Activated CD4-positive, CD25-positive, alpha-beta regulatory T cell treated with anti-CD3 and anti-CD28 coated beads, Interleukin-2, amount 50 U/mL, for 16 hours (primary cell): ENCODE measurements at places on chromosomes 4 and X.

- no peak for DNase-seq
Measured at GRCh38 chr4:113952452-113953029, 26.9 kb downstream of the ARSJ start.

DNA sequence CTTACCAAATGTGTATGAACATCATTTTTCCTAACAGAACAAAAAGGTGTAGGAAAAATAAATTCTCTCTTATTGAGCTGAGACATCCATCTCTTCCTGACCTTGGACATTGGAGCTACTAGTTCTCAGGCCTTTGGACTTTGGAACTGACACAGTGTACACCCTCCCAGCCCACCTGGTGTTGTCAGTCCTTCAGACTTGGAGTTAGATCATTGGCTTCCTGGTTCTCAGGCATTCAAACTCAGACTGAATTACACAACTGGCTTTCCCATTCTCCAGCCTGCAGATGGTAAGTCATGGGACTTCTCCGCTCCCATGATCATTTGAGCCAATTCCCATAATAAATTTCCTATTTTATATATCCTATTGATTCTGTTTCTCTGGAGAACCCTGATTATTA is 84.8 kb upstream of the EDNRA start:
- DNase-seq: no peak

DNA sequence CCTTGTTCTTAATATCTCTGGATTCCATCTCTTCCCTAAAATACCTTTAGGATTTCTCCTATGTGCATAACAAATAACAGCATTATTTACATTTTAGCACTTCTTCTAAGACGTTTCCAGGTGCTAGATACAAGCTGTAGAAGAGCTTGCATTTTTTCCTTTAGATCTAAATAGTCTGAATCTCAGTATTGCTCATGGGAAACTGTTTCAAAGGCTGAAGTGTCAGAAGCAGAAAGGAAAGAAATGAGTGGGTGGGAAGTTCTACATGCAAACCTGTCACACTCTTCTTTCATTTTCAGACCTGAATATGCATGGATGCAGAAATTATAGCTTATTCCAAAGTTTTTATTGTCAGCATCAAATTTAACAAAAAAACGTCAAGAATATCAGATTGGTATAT is 41.8 kb downstream of the FGF13 start:
- no peak for DNase-seq

DNA sequence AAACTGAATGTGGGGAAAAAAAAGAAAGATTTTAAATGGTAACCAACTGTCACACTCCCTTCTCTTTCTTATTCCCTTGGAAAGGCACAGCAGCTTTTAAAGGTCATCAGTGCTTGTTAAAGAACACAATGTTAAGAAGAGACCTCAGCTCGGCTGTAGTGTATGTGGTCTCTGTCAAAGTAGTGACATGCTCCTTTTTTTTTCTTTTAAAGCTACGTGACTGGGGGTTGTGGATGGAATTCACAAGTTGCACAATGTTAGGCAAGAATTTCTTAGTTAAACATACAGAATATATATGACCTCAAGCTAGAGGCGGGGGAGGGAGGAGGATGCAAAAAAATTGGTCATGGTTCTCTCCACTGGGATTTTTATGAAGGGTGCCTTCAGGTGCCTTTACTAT is 45.6 kb downstream of the OCRL start:
- DNase-seq: no peak

DNA sequence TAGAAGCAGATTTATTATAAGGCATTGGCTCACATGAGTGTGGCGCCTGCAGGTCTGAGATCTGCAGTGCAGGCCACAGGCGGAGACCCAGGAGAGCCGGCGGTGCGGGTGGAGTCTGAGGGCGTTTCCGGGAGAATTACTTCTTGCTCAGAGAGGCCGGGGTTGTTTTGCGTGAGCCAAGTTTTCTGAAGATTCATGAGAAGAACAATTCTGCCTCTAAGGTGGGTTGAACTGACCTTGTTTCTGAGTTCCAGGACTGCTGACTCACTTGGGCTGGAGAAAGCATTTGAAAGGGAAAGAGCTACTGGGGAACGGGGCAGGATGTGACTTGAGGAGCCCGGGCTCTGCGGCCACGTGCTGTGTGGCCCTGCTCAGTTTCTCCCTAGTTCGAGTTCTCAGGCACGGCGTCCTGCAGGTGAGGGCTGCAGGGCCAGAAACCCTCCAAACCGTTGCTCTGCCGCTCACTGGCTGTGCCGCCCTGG is 36.7 kb upstream of the SORCS2 start:
- DNase-seq: no peak

GRCh38 chr4:7631288-7632014 is 196.7 kb upstream of the PSAPL1 start:
- no peak for DNase-seq

- no peak for DNase-seq
Measured at GRCh38 chr4:78864405-78865024, 74.7 kb downstream of the PAQR3 start.

DNA sequence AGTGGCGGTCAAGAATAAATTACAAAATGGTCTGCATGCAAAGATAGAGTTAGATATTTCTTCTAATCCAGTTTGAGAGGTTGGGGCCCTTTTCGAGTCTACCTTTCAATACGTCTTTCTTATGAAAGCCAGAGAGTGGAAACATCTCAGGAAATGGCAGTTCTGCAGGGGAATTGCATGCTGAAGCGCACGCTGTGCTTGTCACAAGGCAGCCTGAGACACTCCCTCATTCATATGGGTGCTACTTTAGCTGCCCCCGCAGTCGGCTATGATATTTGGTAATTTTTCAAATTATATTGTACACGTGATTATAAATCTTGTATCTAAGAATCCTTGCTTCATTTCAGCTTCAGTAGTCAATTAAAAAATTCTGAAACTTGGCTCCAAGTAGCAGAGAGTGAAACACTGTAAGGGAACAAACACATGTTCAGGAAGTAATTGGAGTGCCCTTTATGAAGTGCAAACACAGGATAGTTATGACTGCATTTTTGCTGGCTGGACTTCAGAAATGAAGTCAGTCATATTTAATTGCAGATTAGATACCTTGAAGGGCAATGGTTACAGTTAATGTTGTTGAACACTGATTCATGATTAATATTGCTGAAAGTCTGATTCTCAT is 145.5 kb upstream of the NAP1L5 start:
- no peak for DNase-seq
